ENCODE measurements at places on chromosomes 12 and 14.

DNA sequence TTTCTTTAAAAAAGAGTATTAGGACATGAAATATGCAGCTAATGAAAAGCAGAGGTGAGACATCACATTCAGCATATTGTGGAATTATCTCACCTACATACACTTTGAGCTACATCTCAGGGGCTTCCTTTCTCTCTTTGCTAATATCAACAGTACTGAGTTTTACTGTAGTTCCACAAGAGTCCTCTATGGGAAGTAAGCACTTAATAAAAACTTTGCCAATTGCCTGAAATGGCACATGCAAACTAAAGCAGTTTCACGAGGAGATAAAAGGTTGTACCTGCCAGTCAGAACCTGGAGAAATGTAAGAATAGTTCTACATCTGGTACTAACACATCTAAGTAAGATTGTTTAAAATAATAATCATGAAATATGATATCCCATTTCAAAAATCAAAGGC is 73.5 kb upstream of the GPHB5 start:
- DNase-seq: no peak

GRCh38 chr12:104809251-104809650 is 148.8 kb downstream of the SLC41A2 start:
- DNase-seq: no peak

DNA sequence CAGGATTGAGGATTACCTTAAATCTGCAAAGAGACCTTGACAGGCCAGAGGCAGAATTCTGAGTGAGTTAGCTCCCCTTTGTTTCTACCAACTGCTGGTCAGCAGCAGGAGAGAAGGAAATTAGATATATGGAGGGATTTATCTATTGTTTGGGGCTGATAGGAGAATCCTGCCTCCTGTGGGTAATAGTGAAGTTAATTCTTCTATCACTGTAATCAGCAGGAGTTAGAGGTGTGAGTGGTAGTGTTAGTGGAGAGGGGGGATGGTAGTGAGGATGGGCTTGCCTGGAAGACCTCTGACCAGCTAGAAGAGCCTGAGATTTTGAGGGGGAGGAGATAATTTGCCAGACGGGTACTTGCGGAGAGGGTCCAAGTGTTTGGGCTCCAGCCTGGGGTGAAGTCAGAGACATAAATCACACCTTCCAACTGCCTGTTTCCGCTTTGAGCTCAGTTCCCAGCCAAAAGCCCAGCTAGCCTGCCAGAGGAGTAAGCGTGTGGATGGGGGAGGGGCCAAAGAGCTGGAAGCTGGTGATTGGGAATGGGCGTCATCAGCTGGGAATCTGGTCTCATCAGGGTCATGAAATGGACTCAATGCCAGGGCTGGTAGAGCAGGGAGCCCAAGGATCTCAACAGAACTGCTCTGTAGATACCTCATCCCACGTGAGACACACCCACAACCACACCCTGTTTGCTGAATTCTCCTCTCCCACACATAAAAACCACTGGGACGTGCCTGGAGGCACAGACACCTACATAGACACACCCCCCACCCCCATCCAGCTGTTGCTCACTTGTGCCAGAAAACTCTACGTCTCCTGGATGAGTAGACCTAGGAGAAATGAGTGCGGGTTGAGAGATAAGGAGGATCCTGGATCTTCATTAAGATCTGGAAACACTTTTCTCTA is 13.1 kb upstream of the ITGA5 start:
- DNase-seq: no peak

DNA sequence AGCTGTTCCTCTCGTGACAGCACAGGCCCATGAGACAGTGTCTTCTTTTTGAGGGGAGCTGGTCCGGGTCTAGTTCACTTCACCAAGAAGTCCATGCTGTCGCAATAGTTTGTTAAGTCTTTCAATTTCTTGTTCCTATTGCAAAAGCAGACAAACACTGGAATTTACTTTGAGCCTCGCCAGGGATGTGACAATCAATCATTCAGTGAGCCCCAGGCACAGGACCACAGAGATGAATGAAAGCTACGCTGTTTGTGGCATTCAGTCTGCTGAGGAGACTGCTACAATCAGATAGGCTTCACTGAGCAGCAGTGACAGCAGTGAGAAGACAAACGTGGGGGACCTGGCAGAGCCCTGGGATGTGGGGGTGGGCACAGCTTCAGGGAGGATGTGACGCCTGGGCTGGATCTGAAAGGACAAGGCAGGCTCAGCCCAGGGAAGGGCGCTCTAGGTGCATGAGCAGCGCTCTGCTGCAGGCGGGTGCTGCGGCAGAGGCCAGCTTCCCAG is 35.5 kb downstream of the TCTN1 start:
- no peak for DNase-seq

- DNase-seq: peak; percentile 99
Observed at GRCh38 chr12:65948320-65949008, 124.2 kb downstream of the HMGA2 start.

DNA sequence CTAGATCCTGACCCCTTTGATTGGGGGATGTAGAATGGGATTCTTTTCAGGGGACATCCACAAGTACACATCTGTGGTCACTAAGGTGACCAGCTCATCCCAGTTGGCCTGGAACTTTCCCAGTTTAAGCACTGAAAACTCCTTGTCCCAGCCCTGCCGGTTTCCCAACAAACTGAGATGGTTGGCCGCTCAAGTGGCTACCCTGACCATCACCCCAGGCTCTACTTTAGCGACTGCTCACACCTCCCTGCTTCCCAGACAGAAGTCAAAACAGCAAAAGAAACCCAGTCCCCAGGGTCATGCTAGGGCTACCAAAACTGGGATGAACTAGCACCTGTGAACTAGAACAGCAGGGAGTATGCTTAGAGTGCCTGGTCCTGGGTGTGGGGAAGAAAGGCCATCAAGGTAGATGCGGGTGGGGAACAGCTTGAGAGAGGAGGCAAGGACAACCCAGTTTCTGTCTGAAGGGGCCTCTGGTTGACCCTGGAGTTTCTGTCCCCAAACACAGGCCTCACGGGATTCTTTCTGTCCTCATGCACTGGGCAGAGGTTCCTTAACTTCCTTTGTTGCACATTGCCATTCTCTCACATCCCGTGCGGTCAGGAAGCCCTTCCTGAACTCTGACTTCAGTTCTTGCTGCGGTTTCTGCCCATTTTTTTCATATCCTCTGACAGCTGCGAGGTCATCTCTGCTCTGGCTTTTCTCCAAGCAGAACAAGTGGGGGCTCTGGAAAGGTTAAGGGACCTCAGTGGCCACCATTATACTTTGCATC is 1.6 kb downstream of the LTB4R start:
- no peak for DNase-seq

DNA sequence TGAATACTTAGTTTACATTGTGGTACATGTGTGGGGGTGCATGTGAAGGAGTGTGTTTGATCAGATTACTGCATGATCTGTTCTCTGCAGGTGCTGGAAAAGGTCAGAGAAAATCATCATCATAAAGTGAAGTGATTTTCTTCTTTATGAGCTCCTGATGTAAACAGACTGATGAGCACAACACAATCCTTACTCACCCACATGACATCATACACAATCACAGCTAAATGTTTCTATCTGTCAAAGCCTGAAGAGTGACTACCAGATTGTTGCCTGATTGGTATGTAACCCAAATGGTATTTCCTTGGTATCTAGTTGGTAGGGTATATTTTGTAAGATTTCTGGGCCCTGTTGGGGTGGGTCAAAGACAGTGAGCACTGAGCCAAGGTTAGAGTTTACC is 270.8 kb downstream of the FOXG1 start:
- DNase-seq: no peak

DNA sequence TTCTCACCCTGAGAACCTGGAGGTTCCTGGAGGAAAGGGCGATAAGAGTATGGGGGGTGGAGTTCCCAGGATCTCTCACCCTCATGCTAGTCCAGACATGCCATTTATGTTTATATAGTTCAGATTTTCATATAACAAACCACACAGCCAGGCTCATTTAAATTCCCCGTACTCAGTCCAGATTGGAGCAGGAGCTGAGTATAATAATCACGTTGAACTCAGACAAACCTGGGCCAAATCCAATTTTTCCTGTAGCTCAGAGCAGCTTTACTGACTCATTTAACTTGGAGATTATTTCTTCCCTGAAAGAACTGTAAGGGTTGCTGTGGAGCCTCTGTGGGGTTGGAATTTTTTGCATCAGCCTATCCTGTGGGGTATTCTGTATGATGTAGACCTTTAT is 660.8 kb downstream of the TMEM121 start:
- DNase-seq: no peak

- no peak for DNase-seq
Observed at GRCh38 chr14:66539034-66539433, 31.1 kb downstream of the GPHN start.

GRCh38 chr12:80710727-80711449 is 3.5 kb downstream of the MYF6 start:
- no peak for DNase-seq

- DNase-seq: no peak
Observed at GRCh38 chr12:28180786-28181185, 9.5 kb upstream of the CCDC91 start.

- no peak for DNase-seq
Observed at GRCh38 chr12:116116650-116117424, 160.7 kb downstream of the MED13L start.

DNA sequence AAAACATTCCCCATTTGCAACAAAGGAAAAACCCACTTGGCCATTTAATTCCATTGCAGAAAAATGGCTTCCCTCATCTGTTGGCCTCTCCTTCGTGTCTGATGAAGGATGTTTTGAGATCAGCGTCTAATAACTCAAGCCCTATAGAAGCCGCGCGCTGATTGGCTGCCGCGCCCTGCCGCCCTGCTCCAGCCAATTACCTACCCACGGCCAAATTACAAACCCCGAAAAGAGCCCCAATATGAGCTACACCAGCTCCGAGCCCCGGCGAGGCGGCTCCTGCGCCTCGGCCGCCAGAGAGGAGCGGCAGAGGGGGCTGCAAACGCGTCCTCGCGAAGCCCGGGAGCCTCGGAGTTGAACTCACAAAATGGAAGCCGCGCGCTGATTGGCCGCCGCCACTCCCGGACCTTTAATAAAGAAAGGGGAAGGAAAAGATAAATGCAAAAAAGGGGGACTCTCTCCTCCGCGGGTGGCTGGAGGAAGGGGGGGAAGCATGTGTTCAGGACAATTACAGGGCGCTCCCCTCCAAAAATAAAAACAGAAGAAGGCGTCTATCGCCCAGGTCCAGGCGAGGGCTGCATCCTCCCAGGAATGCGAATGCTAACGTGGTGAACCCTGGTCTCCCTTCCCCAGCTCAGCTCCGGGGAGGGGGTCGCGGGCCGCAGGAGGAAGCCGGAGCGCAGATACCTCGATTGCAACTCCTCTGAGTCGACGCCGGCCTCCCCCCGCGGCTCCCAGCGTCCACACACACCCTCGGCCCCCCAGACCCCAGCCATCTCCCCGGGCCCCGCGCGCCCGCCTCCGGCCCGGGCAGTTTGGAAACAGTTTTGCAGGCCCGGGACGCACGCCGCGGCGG is 738 bp upstream of the SETD1B start:
- DNase-seq: no peak

GRCh38 chr14:103121121-103121845 is 2.0 kb upstream of the TNFAIP2 start:
- DNase-seq: no peak

DNA sequence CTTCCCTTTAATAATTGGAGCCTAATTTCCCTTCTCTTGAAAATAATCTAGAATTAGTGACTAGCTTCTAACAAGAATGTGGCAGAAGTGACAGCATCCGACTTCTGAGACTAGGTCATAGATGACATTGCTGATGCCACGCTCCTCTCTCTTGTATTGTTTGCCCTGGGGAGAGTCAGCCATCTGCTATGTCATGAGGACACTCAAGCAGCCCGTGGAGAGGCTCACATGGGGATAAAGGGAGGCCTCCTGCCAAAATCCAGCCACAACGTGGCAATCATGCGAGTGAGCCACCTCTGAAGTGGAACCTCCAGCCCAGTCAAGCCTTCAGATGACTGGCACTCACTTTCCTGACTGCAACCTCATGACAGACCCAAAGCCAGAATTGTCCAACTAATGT is 54.2 kb upstream of the LRRK2 start:
- no peak for DNase-seq

Data from retinal pigment epithelial cell (primary cell).